ENCODE measurements at places on chromosomes 12 and 14. TPM values are rescaled to one million over a fixed set of nuclear protein-coding genes. Genes with fewer than 3 reads are reported as not detected.

Gene LMO3
- not detected for total RNA-seq

- no peak for DNase-seq
- no peaks in the 10 kb centered on the region for H3K27me3 ChIP-seq
- no peaks in the 10 kb centered on the region for H3K36me3 ChIP-seq
- no peak overlapping the region for H3K27ac ChIP-seq
- peaks cover 44% of the 10 kb centered on the region for H3K4me1 ChIP-seq
Observed at GRCh38 chr12:53591301-53592206, 34.6 kb downstream of the ATF7 start.

Gene IGFBP6
- total RNA-seq: 2.0 TPM

- no peak overlapping the region for H3K27ac ChIP-seq
- H3K4me3 ChIP-seq: no peak overlapping the region
- no peak for DNase-seq
- H3K27me3 ChIP-seq: peaks cover 27% of the 10 kb centered on the region
- no peaks in the 10 kb centered on the region for H3K4me1 ChIP-seq
- H3K36me3 ChIP-seq: no peaks in the 10 kb centered on the region
Observed at GRCh38 chr12:5898874-5899273, 46.2 kb downstream of the ANO2 start.

Gene TBC1D30
- 0.72 TPM for total RNA-seq

DNA sequence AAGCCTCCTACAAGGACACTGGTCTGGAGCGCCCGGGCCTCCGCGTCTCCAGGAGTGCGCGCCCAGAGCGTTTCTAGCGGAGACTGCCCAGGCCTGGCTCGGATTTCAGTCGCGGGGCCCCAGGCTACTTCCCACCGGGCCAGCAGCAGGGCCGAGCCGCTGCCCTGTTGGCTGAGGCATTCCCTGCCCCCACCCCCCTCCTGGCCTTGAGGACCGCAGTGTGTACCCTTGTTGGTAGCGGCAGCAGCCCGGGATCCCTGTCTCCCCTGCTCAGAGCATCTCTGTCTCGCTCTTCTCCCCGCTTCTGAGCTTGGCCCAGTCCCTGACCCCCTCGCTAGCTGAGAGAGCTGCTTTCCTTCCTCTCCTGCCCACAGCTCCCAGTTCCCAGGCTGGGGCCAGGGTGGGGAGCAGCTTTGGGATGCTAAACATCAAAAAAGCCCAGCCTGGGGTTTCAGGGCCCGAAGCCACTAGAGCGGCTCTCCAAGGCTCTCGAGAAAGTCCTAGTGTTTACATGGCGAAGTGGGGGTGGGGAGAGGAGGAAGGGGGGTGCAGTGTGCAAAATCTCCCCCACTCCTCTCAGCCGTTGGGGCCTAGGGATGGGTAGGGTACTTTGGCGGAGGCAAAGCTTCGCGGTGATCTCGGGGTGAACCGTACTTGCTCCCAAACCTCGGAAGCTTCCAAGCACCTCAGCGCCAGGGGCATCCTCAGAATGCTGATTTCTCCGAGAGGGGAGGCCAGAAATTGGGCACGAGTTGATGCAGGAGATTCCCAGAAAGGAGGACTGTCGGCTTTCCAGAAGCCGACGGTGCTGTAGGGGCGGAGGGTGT is 6.4 kb downstream of the NKX2-1 start:
- H3K27me3 ChIP-seq: peaks cover 76% of the 10 kb centered on the region
- no peak overlapping the region for H3K27ac ChIP-seq
- no peak for DNase-seq
- H3K4me1 ChIP-seq: no peaks in the 10 kb centered on the region
- H3K4me3 ChIP-seq: no peak overlapping the region

DNA sequence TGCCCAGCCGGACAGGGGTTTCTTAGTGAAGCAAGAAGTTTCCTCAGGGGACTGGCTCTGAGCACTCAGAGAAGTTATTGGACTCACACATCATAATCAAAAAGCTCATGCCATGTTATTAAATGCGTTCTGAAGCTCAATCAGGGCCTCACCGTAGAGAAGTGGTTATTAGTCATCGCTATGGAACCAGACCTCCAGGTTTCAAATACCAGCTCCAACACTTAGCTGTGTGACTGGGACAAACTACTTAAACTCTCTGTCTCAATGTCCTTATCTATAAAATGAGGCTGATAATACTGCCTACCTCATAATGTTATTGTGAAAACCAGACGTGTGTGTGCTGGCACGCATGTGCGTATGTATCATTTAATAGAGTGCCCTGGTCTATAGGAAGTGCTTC is 7.3 kb downstream of the STAT6 start:
- no peak for DNase-seq
- peaks cover 67% of the 10 kb centered on the region for H3K4me1 ChIP-seq
- no peak overlapping the region for H3K4me3 ChIP-seq
- peaks cover 80% of the 10 kb centered on the region for H3K36me3 ChIP-seq
- H3K27ac ChIP-seq: peak overlapping the region; percentile 73
- H3K27me3 ChIP-seq: no peaks in the 10 kb centered on the region

Gene MYH6
- not detected for total RNA-seq

GRCh38 chr14:22230517-22230916 is 358.5 kb downstream of the DAD1 start:
- no peak for DNase-seq
- peaks cover 11% of the 10 kb centered on the region for H3K4me1 ChIP-seq
- H3K36me3 ChIP-seq: peaks cover 3% of the 10 kb centered on the region
- peak overlapping the region; percentile 30 for H3K27ac ChIP-seq
- peak overlapping the region; percentile 48 for H3K4me3 ChIP-seq

Gene MIP
- not detected for total RNA-seq

DNA sequence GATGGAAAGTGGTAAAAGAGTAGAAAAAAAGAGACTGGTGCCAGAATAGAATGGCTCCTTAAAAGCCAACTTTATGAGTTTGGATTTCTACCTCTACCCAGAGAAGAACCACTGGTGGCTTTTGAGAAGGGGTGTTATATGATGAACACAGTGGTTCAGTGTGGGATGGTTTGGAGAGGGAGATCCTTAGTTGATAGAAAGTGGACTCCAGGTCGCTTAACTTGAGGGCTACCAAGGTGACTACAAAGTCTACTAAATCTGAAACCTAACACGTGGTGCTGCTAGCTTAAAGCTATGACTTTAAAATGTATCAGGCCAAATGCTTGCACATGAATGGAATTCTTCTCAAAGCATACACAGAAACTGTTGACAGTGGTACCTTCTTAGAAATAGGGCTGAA is 8.4 kb downstream of the SPTB start:
- no peaks in the 10 kb centered on the region for H3K4me1 ChIP-seq
- no peak overlapping the region for H3K4me3 ChIP-seq
- no peaks in the 10 kb centered on the region for H3K36me3 ChIP-seq
- no peak for DNase-seq
- H3K27ac ChIP-seq: no peak overlapping the region

DNA sequence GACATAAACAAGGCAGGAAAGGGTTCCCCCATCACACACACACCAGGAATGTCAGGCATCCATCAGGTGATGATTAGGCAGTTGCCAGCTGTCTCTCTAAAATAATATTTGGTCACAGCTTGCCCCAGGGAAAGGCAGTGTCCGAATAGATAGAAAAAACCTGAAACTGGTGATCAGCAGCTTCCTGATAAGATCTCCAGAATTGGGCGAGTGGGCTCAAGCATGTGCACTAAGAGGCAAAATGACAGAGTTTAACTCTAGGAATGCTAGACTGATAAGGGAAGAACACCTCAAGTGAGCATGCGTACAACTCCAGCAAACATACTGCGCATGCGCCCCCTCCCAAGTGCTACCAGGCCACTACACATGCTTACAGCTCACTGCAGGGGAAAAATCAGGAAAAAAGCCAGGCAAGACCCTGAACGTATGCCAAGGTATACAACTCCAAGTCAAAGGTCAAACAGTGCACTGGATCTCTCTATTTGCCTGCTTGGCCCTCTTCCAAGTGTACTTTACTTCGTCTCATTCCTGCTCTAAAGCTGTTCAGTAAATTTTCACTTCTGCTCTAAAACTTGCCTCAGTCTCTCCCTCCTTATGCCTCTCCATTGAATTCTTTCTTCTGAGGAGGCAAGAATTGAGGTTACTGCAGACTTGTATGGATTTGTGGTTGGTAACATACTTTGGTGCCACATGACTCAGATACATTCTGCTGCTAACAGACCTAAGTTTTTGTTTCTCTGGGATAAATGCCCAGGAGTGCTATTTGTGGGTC is 73.5 kb upstream of the VASH1 start:
- H3K27me3 ChIP-seq: peaks cover 16% of the 10 kb centered on the region
- H3K4me3 ChIP-seq: no peak overlapping the region
- DNase-seq: no peak
- no peaks in the 10 kb centered on the region for H3K36me3 ChIP-seq
- no peaks in the 10 kb centered on the region for H3K4me1 ChIP-seq

Gene GPR132
- 15.1 TPM for total RNA-seq

- H3K36me3 ChIP-seq: peaks cover 9% of the 10 kb centered on the region
- H3K27me3 ChIP-seq: peaks cover 5% of the 10 kb centered on the region
- DNase-seq: peak; percentile 96
- H3K4me1 ChIP-seq: peaks cover 50% of the 10 kb centered on the region
- peak overlapping the region; percentile 95 for H3K4me3 ChIP-seq
- H3K27ac ChIP-seq: peak overlapping the region; percentile 98
Observed at GRCh38 chr12:124927201-124928094, 13.0 kb upstream of the UBC start.

DNA sequence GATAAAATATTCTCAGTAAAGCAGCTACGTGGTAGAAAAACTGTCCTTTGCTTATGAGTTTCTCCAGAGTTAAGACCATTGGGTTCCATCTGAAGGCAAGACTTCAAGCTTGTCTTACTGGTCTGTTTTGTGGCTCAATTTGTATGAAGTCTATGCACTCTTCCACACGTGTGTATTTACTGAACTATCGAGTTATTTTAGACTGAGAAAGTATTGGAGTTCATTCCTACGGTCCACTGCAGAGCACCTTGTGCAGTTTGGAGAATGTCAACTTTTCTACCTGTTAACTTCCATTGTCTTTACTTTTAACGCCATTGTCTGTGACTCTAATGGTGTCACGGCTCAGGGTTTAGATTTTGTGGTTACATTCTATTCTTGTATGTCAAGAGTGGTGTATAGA is 3.7 kb downstream of the HIF1A start:
- peaks cover 57% of the 10 kb centered on the region for H3K36me3 ChIP-seq
- H3K4me1 ChIP-seq: peaks cover 53% of the 10 kb centered on the region
- no peak for DNase-seq
- peaks cover 1% of the 10 kb centered on the region for H3K27me3 ChIP-seq
- H3K4me3 ChIP-seq: peak overlapping the region; percentile 98

DNA sequence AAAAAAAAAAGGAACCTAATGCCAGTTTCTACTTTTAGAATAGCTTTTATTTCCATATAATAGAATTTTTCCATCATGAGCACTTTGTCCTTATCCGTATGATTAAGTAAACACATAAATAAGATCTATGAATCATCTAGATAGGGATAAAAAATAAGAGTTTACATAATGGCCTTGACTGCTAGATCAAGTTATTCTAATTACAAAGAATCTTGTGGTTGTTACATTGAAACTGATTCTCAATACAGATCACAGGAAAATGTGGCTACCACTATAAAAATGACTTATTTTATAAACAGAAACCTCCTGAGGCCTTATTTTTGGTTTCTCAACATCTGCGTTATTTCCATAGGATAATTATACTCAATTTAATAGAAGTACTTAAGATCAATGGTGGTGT is 34.4 kb upstream of the NDUFA12 start:
- DNase-seq: no peak
- H3K27ac ChIP-seq: no peak overlapping the region
- no peaks in the 10 kb centered on the region for H3K27me3 ChIP-seq
- no peak overlapping the region for H3K4me3 ChIP-seq
- peaks cover 21% of the 10 kb centered on the region for H3K36me3 ChIP-seq
- peaks cover 18% of the 10 kb centered on the region for H3K4me1 ChIP-seq

GRCh38 chr12:46942579-46942978 is 116.8 kb upstream of the SLC38A4 start:
- H3K4me3 ChIP-seq: no peak overlapping the region
- no peak for DNase-seq
- no peaks in the 10 kb centered on the region for H3K36me3 ChIP-seq
- H3K27me3 ChIP-seq: peaks cover 2% of the 10 kb centered on the region
- no peaks in the 10 kb centered on the region for H3K4me1 ChIP-seq

DNA sequence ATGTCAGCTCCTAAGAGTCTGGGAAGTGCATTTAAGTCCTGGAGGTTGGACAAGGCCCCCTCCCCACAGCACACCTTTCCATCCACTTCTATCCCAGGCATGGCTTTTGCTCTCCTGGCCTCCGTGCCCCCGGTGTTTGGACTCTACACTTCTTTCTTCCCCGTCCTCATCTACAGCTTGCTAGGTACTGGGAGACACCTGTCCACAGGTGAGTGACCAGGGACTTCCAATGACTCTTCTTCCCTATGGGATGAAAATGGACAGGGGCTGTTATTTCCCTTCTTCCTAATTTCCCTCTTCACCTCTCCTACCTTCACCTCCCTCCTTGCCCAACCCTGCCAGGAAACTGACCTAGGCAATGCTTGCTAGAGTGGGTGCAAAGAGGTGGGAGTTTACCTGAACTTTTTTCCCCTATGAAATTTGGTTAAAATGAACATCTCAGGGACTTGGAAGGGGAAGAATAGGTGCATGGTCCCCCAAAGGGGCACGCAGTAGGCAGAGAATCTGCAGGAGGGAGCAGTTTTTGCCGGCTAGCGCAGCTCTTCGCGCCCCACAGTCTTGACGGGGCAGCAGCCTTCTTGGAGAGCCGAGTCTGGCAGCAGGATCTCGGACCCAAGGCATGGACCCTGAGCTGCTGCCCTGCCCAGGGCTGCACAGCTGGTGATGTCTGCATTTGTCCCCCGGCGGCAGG is 9.2 kb downstream of the ARHGEF25 start:
- no peaks in the 10 kb centered on the region for H3K36me3 ChIP-seq
- peaks cover 17% of the 10 kb centered on the region for H3K4me1 ChIP-seq
- peaks cover 72% of the 10 kb centered on the region for H3K27me3 ChIP-seq

Gene FAIM2
- 0.56 TPM for total RNA-seq
